ENCODE measurements at places on chromosomes 1 and 21.

- DNase-seq: no peak
These were observed 27.7 kb upstream of the FMO1 start for GRCh38 chr1:171220581-171221054.

DNA sequence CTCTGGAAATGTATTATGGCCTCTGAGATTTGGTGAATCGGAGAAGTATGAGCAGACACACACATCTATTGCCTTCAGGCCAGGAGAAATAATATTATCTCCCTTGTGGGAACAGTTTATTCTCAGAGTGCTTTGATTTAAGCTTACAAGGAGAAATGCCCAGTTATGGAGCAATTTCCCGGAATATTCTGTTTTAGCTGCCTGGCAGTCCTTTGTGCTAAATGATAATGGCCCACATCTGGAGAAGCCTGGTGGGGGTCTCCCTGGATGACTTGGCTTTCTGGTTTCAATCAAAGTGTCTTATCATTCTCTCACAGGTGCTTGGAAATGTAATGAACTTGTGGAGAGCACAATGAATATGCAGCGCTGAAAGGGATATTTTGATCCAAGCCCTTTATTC, 389.6 kb upstream of the USP24 start:
- DNase-seq: no peak

- DNase-seq: no peak
These were observed 21.2 kb downstream of the ASAP3 start for GRCh38 chr1:23462766-23463165.

DNA sequence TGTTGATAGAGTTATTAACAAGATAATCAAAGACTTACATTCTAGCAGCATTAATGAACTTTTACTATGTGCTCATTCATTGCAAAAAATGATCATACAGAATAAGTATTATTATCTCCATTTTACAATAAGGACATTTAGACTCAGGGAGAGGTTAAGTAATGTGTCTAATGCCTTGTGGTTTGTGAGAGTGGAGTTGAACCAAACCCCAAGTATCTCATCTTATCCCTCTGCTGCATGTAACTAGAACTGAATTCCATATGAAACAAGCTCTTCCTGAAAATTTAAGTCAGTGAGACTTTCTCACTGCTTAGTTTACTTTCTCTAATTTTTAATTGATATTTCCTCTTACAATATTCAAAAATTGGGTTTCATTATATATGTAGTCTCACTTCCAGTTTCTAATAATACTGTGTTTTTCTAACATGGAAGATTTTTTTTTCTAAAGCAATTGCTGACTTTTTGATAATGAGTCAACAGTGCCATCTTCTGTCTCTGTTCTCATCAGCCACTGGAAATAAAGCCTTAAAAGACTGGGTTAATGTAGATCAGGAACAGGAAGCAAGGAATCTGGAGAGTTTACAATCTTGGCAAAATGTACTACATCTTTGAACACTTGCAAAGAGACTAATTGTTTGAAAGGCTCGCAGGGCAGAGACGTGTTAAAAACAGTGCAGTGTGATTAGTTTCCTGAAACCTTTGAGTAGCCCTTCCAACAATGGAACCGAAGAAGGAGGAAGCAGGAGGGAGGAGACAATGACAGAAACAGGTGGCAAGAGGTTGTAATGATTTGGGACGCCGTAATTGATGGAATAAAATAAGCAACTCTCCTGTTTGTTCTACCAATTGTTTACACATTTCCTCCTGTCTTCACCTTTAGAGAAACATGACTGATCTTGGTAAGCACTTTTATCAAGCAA, 567.6 kb downstream of the MRPL39 start:
- no peak for DNase-seq

DNA sequence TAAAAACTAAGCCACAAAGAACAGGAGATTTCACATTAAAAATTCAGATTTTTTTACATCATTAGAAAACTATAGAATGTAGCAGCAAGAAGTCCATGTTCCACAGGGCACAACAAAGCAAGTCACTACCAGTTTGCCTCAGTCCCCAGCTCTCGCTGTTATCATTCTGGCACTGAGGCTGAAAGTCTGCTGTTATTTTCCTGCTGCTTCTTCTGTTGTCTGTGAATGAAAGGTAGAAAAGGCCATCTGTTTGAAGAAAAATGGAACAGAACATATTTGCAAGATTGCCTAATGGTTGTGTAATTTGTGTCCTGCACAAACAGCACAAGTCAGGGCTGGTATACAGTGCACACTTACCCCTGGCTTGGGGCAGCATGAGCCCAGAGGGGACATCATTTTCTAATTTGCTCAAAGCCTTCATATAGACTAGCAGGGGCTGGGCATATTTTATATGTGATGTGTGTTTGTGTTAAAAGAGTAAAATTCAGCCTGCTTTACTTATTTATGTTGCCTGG, 105.6 kb upstream of the COG2 start:
- DNase-seq: no peak

- DNase-seq: no peak
These were observed 49.2 kb upstream of the CRB1 start for GRCh38 chr1:197218857-197219256.

DNA sequence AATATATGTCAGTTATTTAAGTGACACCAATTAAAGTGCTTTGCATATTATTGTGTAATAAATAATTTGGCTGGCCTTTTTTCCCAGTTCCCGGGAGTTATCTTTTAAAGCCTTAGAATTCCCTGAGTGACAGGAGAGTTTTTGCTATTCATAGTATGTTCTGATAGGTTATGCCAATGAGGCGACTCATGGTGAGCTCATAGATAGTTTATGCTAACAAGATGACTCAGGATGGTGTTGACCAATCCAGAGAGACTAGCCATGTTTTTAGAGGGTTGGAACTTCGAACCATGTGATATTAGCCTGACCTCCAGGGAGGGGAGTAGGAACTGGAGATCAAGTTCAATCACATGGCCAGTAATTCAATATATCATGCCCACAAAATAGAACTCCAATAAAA, 310.8 kb downstream of the USP25 start:
- no peak for DNase-seq

DNA sequence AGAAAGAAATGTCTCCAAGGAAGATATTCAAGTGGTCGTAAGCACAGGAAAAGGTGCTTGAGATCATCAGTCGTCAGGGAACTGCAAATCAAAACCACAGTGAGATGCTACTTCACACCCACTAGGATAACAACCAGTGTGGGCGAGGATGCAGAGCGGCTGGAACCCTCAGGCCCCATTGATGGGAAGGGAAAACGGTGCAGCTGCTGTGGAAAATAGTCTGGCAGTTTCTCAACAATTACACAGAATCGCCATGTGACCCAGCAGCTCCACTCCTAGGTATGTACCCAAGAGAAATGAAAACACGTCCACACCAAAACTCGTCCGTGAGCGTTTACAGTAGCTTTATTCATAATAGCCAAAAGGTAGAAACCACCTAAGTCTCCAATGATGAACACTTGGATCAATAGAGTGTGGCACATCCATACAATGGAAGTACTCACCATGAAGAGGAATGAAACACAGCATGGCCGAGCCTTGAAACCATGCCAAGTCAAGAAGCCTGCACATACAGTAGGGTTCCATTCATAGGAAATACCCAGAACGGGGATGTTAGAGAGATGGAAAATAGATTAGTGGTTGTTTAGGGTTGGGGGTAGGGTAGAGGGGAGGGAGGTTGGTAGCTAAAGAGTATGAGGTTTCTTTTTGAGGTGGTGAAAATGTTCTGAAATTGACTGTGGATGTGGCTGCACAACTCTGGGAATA, 6.1 kb downstream of the DFFB start:
- no peak for DNase-seq

- DNase-seq: peak; percentile 93
These were observed 81.8 kb downstream of the RUNX3 start for GRCh38 chr1:24847995-24848881.

DNA sequence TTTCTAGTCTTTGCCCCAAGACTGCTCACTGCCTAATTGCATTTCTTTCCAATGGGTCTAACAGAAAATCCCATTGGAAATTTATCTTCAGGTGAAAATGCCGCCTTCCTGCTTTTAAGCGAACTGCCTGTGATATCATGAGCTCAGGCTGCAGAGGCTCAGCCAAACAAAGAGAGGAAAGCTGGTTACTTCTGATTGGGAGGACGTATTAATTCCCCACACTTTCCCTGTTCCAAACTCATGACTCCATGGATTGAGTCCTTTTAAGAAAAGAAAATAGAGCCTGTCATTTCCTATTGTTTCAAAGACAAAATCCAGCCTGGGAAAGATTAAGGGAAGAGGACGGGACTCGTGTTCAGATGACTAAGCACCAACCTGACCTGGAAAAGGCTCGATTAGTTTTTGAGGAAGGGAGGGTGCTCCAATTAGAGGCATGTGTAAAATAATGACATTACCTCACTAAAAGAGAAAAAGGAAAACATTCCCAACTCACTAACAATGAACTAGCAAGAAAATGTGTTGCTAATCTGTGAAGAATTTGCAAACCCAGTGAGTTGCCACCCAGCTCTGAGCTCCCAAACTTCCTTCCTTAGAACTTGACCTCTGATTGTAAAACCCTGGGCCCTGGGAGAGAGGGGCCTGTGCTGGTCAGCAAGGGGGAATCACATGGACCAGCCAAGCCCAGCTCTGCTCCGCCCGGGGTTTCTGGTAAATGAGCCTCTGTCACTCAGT, 61.2 kb downstream of the TCP10L start:
- no peak for DNase-seq

DNA sequence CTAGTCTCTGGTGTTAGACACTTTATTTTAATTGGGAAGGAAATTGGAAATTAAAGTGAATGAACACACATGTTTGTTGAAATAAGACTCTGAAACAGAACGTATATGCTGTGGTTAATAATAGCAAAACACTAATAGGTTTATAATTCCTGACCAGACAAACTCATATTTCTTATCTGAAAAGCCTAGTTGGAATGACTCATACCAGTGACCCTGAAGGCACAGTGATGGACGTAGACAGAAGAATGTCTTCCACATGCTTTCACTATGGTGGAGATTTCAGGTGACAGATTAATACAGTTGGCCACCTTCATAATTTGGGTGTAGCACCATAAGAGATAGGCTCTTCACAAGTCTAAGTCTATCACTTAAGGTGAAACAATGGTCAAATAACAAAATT, 83.0 kb upstream of the COL11A1 start:
- no peak for DNase-seq

- peak; percentile 15 for DNase-seq
These were observed 690 bp downstream of the C1orf216 start for GRCh38 chr1:35717911-35718476.

DNA sequence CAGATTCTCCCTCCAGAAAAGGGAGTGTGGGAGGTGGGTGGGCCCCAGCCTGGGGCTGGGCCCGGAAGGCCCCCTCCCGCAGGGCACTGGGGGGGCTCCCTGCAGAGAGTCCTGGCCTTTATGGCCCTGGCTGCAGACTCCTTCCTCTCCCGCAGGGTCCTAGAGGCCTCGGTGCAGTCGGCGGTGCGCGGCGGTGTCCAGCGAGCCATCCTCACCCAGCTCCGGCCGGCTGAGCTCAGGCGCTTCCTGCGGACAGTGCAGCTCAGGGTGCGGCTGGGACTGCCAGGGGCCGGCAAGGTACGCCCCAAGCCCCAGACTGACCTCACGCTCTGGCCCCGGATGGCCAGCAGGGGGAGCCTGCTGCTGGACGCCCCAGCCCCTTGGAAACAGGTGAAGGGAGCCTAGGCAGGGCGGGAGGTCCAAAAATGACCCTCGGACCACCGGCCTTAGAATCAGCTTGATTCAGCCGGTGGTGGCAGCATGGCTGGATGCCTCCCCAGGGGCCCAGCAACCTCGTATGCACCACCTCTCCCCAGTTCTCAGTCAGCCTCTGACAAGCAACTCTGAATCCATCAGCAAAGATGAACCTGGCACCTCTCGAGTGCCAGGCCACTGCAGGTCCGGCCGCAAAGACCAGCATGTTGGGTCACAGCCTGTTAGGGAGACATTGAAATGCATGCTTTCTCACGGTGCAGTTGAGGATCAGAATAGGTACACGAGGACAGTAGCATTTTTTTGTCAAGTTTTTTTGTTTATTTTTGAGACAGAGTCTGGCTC, 20.6 kb downstream of the MTHFR start:
- peak; percentile 42 for DNase-seq

- peak; percentile 62 for DNase-seq
These were observed 34.2 kb upstream of the LRRC8C start for GRCh38 chr1:89598450-89599331.

DNA sequence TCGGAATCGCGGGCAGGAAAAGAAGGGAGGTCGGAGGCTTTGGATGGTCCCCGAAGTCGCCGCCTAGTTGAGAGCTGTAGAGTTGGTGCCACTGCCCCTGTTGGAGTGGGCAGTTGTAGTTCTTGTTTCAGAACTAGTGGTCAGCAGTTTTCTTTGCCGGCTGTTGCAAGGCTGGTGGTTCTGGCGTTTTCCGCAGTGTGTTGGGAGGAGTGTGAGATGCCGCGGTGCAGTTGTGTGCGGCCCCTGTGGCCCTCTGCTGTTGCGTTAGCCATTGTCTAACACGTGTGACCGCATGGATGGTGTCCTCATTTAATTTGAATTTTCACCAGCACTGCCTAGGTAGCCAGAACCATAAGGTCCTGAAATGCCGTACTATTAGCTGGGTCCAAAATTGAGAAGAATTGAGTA, 1.4 kb downstream of the ARF1 start:
- no peak for DNase-seq

DNA sequence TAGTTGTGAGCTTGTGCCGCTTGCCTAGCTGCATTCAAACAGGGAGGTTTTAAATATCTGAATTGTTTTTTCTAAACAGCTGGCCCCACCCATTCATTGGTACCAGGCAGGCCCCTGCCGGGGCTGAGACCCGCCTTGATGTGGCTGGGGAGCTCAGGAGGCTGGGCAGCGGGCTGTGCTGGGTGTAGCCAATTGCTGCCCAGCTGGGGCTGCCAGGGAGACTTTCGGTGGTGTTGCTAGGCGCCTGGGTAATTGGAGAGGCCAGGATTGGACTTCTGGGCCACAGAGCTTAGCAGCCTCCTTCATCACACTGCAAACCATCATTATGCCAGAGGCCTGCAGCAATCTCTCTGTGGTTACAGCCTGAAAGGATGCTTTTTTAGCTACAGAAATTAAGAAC, 12.2 kb downstream of the RHBDL2 start:
- DNase-seq: peak; percentile 23

DNA sequence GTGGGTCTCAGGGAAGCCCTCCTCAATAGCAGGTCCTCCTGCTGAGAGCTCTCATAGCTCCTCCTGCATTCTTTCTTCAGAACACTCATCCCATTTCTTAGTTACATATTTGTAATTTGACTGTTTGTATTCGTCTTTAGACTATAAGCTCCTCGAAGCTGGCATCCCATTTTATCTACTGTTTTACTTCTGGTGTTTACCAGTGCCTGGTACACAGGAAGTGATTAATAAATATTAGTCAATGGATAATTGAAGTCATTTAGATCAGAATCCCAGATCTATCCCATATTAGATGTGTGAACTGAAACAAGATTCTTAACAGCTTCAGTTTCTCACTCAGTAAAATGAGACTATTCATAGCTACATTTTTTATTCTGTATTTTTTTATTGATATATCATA, 88.7 kb downstream of the PLPP3 start:
- no peak for DNase-seq

- no peak for DNase-seq
These were observed 131.5 kb downstream of the PLPP3 start for GRCh38 chr1:56447823-56448222.
